Dermis blood vessel endothelial cell (primary cell): ENCODE measurements at places on chromosomes 2 and 18. TPM values are rescaled to one million over a fixed set of nuclear protein-coding genes. Genes with fewer than 3 reads are reported as not detected.
A peak's percentile ranks its signal among the peaks of the same experiment; 100 is the strongest.

Gene COL3A1
- 4.2 and 10.9 TPM in 2 replicates for total RNA-seq

DNA sequence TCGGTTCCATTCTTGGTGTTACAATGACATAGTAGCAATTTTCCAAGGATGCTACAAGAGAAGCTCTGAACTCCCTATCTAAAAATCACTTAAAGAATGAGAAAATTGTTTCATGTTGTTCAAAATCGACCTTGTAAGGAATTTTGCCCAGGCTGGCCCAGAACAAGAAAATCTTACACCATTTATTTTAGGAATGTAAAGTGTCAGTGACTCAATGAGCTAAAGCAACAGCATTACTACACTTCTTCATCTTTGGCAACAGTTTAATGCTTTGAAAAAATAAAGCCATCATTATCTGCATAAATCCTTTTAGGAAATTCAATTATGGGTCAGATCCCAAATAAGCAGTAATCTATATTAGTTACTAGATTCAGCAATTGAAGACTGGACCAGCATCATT, 38.6 kb downstream of the SLC25A12 start:
- no peak for DNase-seq

Gene CTIF
- 18.0 and 22.6 TPM in 2 replicates for total RNA-seq

DNA sequence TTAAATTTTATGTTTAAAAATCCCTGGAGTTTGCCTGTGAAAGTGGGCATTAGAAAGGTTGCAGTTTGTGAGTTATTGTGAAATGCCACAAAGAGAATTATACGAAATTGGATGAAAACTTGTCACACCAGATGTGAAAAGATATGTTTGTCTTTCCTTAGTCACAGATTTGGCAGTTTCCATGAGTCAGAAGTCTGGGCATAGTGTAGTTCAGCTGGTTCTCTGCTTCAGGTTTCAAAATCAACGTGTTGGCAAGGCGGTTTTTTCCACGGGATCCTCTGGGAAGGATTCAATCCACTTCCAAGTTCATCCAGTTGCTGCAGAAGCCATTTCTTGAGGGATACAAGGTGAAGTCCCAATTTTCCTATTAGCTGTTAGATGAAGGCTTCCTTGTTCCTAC, 658.0 kb upstream of the CDH2 start:
- no peak for DNase-seq

- no peak for DNase-seq
Measured at GRCh38 chr2:64145119-64145518, 899 bp upstream of the PELI1 start.

Gene COL5A2
- 72.6 and 87.1 TPM in 2 replicates for total RNA-seq

DNA sequence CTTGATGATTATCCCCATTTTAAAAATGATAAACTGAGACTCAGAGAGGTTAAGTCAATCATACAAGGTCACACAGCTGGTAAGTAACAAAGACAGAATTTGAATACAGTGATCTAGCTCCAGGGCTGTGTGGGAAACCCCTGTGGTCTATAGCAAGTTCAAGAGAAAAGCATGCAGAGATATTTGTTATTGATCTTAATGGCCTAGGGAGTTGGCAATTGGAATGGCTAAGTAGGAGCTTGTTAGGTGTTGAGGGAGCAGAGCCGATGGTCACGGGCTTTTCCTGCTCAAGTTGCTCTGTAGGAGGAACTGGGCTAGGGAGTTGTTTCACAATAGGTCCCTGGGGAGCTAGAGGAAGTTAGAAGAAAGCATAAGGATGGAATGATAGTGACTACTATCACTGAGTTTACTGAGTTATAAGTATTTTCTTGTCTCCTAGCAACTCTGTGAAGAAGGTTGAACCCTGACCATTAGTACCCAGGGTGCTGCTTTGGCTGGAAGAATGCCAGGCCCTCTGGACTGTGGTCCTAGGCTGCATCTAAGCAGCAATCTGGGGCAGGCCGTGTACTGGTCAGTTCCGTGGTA, 30.0 kb downstream of the RNF125 start:
- DNase-seq = peak; percentile 8

- peak; percentile 16 for DNase-seq
Measured at GRCh38 chr2:222057347-222058073, 241.3 kb downstream of the PAX3 start.

DNA sequence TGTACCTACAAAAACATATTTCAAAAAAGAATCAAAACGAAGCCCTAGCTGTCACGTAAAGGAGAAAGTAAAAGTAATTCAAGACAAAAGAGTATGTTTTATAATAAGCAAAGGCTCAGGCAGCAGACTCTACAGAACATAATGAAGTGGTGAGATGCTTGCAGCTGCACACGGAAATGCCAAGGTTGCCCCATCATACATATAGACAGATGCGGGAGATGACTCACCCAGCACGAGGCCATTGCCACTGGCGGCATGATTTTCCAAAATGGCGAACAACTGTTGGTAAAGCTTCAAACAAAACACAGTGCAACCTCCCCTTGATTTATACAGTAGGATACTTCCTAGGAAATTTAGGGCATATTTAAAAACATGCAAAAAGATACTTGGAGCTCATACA, 26.0 kb upstream of the C1QL2 start:
- no peak for DNase-seq

DNA sequence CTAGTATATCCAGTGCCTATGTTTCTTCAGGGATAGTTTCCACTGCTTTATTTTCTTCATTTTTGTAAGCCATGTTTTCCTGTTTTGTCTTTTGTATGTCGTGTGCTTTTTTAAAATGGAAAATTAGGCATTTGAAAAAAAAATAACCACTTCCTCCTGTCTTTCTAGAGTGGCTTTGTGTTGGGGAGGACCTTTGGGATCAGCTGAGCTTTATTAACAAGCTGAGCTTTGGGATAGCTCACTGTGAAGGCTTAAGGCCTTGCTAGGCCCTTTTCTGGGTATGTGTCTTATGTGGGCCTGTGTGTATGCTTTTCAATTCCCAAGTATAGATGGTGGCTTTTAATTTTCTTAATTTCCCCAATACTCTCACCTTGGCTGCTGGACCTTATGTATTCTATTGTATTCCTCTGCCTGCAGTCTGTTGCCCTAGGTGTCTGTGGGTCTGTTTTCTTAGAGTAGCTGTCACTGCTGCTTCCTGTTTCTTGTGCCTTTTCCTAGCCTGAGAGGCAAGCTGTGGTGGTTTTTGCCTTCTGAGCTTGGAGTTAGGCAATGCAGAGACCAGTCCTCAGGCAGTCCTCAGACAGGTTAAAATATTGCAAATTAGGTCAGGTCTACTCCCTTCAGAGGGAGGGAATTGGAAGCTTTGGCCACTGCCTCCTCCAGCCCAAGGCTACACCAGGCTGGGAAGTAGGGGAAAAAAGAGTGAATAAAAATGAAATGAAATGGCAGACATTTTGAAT, 134.7 kb downstream of the LDLRAD4 start:
- no peak for DNase-seq

GRCh38 chr2:192604295-192604694, 409.6 kb upstream of the TMEFF2 start:
- no peak for DNase-seq

DNA sequence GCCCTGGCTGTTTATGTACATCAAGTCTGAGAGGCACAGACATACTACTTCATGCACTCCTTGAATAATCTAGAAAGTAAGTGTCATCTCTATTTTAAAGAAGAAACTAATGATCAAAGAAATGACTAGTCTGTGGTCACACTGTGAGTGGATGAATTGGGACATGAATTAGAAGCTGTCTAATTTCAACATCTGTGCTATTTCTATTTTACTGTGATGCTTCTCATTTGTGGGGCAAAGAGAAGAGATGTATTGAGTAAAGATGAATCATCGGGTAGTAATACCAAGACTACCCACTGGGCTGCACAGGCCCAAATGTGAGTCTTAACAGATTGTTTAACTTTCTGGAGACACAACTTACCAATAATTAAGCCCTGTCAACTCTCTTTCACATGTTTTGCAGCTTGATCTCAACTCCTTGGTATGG, 42.4 kb upstream of the MTIF2 start:
- no peak for DNase-seq

DNA sequence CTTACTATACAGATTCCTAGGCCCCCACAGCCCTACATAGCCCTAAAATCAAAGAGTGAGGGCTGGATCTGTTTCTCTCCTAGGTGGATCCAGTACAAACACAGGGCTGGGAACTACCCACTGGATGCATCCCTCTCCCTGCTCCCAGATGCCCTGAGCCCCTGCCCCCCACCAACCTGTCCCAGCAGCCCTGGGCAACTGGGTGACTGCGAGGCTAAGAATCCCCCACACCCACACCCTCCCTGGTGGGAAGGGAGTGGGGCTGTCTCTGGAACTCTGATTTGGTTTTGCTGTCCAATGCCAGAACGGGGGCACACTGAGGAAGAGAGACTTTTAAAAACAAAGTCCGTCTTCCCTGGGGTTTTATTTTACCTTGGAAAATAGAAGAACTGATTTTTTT, 113.1 kb downstream of the SMAD7 start:
- DNase-seq = no peak

Gene CRYGD
- not detected in 2 replicates for total RNA-seq

DNA sequence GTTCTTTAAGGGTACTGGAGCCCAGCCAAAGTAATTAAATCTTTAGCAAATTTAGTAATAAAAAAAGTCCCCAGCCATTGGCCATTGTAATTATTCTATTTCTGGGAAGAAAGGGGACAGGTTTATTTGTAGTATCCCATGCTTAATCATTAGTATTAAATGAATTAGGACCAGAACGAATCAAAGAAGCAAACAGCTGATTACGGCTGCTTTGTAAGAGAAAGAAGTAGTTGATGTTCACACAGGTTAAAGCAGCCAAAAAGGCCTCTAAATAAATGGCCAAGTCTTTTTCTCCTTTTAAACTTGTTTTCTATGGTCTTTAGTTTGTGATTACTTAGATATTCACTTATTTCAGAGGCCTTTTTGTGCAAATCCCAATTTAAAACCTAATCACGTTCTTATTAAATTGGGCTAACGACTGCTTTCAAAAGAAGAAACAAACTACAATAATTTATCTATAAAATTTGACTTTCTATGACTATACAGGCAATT, 48.6 kb upstream of the DNAH7 start:
- no peak for DNase-seq

GRCh38 chr2:201472411-201472810, 20.9 kb downstream of the STRADB start:
- DNase-seq = no peak

DNA sequence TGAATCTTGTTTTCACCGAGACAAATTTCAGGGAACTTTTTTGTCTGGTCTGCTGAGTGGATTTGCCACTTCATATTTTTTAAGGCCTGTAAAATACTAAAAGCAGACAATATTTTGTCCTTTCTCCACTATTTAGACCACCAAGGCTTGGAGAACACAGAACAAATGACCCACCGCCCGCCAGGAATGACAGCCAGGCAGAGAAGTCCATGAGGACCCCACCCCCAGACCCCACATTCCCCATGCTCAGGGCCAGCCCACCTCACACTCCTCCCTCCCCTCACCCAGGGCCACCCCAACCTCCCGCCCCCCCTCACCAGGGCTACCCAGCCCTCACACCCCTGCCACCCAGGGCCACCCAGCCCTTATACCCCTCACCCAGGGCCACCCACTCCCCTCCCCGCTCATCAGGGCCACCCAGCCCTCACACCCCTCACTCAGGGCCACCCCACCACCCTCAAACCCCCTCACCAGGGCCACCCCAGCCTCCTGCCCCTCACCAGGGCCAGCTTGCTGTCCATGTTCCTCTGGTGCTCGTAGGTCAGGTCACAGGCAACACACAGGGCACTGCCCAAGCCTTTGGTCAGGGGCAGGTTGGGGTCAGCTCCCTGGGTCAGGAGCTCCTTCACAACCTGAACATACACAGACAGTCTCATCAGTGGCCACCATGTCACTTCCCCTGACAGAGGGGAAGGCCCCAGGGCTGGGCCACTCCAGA, 50.6 kb downstream of the ANKMY1 start:
- no peak for DNase-seq
